ENCODE measurements at places on chromosomes 2 and 18.

DNA sequence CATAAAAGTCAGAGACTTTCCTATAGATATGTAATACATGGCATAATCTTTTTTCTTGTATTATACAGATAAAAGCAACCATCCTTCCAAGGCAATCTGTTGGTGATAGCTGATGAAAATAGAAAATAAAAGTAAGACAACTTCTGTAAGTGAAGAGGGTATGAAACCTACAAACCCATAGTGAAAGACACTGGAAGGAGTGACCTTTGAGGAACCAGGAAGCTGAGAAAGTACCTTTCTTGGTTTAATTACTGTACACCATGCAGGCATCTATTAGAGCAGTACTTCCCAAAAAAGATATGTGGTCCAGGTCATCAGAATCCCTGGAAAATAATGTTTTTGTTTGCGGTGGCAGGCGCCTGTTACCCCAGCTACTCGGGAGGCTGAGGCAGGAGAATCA lies 906.6 kb upstream of the KLHL29 start:
- H3K27me3 ChIP-seq, result no peaks in the 10 kb centered on the region
- no peak overlapping the region for H3K4me3 ChIP-seq
- no peaks in the 10 kb centered on the region for H3K4me1 ChIP-seq
- no peaks in the 10 kb centered on the region for H3K36me3 ChIP-seq

DNA sequence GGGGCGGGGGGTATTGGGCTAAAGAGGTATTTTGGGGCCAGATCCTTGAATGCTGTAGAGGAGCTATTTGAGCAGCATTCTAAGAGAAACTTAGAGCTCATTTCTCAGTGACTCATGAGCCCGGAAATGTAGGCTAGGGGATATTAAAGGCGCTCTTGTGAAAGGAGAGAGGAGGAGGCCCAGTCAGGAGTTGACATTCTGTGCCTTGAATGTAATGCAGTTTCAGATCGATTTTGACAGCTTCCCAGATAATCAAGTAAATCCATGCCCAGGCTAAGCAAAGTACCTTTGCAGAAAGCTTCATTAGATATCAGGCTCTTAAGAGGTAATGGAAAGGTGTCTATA lies 1.5 kb downstream of the CAB39 start:
- DNase-seq, result peak; percentile 60
- H3K4me3 ChIP-seq, result peak overlapping the region; percentile 97
- no peaks in the 10 kb centered on the region for H3K27me3 ChIP-seq
- peak overlapping the region; percentile 94 for H3K27ac ChIP-seq
- peaks cover 58% of the 10 kb centered on the region for H3K4me1 ChIP-seq

- H3K4me1 ChIP-seq, result no peaks in the 10 kb centered on the region
- DNase-seq, result no peak
- no peaks in the 10 kb centered on the region for H3K27me3 ChIP-seq
- no peaks in the 10 kb centered on the region for H3K36me3 ChIP-seq
- no peak overlapping the region for H3K4me3 ChIP-seq
These were observed 348.3 kb upstream of the FIGN start for GRCh38 chr2:164084066-164084465.

DNA sequence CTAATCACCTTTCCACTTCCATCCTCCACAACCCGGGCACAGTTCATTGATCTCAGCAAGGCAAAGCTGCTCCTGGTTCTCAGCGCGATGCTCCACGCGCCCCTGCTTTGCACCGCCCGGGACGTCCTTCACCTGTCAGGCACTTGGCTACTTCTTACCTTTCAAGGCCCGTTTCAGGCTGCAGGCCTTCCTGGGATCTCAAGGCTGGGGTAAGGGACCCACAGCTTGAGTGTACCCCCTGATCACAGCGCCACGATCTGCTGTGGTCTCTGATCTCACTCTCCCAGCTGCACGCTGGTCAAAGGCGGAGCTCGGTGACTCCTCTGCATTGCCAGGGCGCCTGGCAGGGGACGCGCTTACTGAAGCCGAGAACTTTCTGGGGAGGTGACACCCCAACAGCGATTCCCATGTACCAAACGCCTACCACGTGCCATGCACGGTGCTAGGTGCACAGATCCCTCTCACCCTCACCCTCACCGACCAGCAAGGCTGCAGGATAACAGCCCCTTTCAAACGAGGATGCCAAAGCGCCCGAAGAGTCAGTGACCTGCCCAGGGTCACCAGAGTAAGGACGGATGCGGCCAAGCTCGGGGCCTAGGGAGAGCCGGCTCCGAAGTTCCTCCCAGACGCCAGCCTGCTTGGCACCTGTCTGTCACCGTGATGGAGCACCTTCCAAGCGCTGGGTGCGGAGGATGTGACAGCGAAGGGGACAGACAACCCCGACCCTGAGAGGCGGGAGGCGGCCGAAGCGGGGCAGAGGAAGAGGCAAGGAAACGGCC lies 818 bp downstream of the ITGB1BP1 start:
- peaks cover 37% of the 10 kb centered on the region for H3K4me1 ChIP-seq
- H3K27me3 ChIP-seq, result no peaks in the 10 kb centered on the region
- no peak overlapping the region for H3K4me3 ChIP-seq
- H3K36me3 ChIP-seq, result peaks cover 31% of the 10 kb centered on the region
- DNase-seq, result peak; percentile 58
- no peak overlapping the region for H3K27ac ChIP-seq

DNA sequence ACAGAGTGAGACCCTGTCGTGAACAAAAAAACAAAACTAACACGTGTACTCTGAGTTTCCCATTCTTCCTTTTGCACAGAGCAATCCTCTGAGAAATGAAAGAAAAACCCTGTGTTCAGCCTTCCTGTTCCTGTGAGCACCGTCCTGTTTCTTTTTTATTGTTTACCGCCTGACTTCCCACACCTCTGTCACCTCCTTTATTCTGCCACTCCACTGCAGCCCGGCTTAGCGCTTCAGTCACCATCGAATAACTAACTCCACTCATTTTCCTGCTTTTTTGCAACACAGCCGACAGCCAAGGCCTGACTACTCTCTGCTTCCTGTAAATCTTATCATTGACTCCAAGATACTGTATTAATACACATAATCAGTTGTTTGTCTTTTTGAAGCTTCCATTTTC lies 40.9 kb downstream of the TGOLN2 start:
- H3K4me1 ChIP-seq, result peaks cover 36% of the 10 kb centered on the region
- peak overlapping the region; percentile 48 for H3K4me3 ChIP-seq
- H3K27ac ChIP-seq, result peak overlapping the region; percentile 87

GRCh38 chr2:200471928-200472645 lies 37.8 kb downstream of the KCTD18 start:
- no peak for DNase-seq
- H3K27me3 ChIP-seq, result no peaks in the 10 kb centered on the region
- no peak overlapping the region for H3K27ac ChIP-seq
- H3K4me1 ChIP-seq, result peaks cover 28% of the 10 kb centered on the region
- H3K36me3 ChIP-seq, result peaks cover 47% of the 10 kb centered on the region
- H3K4me3 ChIP-seq, result no peak overlapping the region

GRCh38 chr2:39782591-39782990 lies 3.5 kb upstream of the THUMPD2 start:
- H3K27me3 ChIP-seq, result peaks cover 8% of the 10 kb centered on the region
- peaks cover 6% of the 10 kb centered on the region for H3K36me3 ChIP-seq
- H3K4me3 ChIP-seq, result no peak overlapping the region

GRCh38 chr2:181848261-181848886 lies 43.2 kb upstream of the ITPRID2 start:
- no peak overlapping the region for H3K27ac ChIP-seq
- DNase-seq, result no peak
- H3K4me1 ChIP-seq, result no peaks in the 10 kb centered on the region
- no peak overlapping the region for H3K4me3 ChIP-seq
- no peaks in the 10 kb centered on the region for H3K36me3 ChIP-seq
- peaks cover 9% of the 10 kb centered on the region for H3K27me3 ChIP-seq

GRCh38 chr18:9068346-9068745 lies 34.2 kb upstream of the NDUFV2 start:
- no peak for DNase-seq
- H3K27me3 ChIP-seq, result no peaks in the 10 kb centered on the region
- no peak overlapping the region for H3K27ac ChIP-seq
- no peak overlapping the region for H3K4me3 ChIP-seq
- peaks cover 14% of the 10 kb centered on the region for H3K4me1 ChIP-seq

- no peaks in the 10 kb centered on the region for H3K27me3 ChIP-seq
- no peak overlapping the region for H3K27ac ChIP-seq
- H3K36me3 ChIP-seq, result no peaks in the 10 kb centered on the region
- no peaks in the 10 kb centered on the region for H3K4me1 ChIP-seq
- H3K4me3 ChIP-seq, result no peak overlapping the region
These were observed 186.1 kb upstream of the NRXN1 start for GRCh38 chr2:51218047-51218446.

DNA sequence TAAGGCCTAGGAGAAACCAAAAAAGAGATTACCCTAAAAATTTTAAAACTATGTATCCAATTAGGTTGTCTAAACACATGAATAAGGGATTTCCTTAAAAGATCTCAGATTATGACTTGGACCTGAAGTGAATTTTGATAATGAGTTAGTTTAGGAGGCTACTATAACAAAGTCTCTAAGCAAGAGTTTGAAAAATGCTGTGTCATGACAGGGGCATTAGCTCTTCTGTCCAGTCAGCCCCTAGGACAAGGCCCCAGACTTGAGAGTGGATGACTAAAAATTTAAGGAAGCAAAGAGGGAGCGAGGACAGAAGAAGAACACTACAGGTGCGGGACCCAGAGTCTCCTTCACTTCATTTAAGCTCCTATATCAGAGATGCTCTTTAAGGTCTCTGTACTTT lies 135.9 kb downstream of the DTNB start:
- H3K4me3 ChIP-seq, result no peak overlapping the region
- DNase-seq, result no peak
- no peak overlapping the region for H3K27ac ChIP-seq
- H3K36me3 ChIP-seq, result peaks cover 3% of the 10 kb centered on the region
- H3K27me3 ChIP-seq, result no peaks in the 10 kb centered on the region
- H3K4me1 ChIP-seq, result no peaks in the 10 kb centered on the region

GRCh38 chr2:142741764-142742269 lies 135.6 kb upstream of the KYNU start:
- H3K36me3 ChIP-seq, result no peaks in the 10 kb centered on the region
- DNase-seq, result no peak
- H3K27me3 ChIP-seq, result no peaks in the 10 kb centered on the region
- no peak overlapping the region for H3K4me3 ChIP-seq

GRCh38 chr2:170446078-170446477 lies 268.1 kb downstream of the MYO3B start:
- H3K27me3 ChIP-seq, result no peaks in the 10 kb centered on the region
- no peaks in the 10 kb centered on the region for H3K4me1 ChIP-seq
- H3K27ac ChIP-seq, result no peak overlapping the region
- H3K36me3 ChIP-seq, result no peaks in the 10 kb centered on the region
- H3K4me3 ChIP-seq, result no peak overlapping the region

DNA sequence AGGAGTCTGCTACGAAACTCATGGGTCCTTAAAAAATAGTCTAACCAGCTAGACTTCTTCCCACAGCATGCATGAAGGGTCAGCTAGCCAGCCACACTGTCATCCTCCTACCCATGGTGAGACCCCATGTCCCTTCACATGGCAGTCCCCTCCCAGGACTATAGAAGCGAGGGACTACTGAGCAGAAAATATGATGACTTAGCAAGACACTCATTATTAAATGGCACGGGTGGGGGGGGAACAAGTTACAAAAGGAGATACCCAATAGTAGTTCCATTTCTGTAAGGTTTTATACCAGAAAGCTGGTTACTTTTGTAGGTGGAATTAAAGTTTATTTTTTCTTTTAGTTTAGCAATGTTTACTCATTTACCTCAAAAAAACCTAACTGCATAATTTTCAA lies 31.5 kb downstream of the ST8SIA5 start:
- H3K4me1 ChIP-seq, result no peaks in the 10 kb centered on the region
- H3K27ac ChIP-seq, result no peak overlapping the region
- no peak overlapping the region for H3K4me3 ChIP-seq
- DNase-seq, result no peak
- H3K36me3 ChIP-seq, result no peaks in the 10 kb centered on the region

- no peak overlapping the region for H3K4me3 ChIP-seq
- no peaks in the 10 kb centered on the region for H3K36me3 ChIP-seq
- H3K27ac ChIP-seq, result no peak overlapping the region
- no peaks in the 10 kb centered on the region for H3K4me1 ChIP-seq
These were observed 59.5 kb upstream of the THUMPD2 start for GRCh38 chr2:39838589-39838988.

GRCh38 chr2:64716569-64716968 lies 62.9 kb upstream of the SERTAD2 start:
- H3K36me3 ChIP-seq, result no peaks in the 10 kb centered on the region
- H3K4me3 ChIP-seq, result no peak overlapping the region
- H3K27me3 ChIP-seq, result no peaks in the 10 kb centered on the region
- peaks cover 9% of the 10 kb centered on the region for H3K4me1 ChIP-seq
- H3K27ac ChIP-seq, result no peak overlapping the region
- no peak for DNase-seq

DNA sequence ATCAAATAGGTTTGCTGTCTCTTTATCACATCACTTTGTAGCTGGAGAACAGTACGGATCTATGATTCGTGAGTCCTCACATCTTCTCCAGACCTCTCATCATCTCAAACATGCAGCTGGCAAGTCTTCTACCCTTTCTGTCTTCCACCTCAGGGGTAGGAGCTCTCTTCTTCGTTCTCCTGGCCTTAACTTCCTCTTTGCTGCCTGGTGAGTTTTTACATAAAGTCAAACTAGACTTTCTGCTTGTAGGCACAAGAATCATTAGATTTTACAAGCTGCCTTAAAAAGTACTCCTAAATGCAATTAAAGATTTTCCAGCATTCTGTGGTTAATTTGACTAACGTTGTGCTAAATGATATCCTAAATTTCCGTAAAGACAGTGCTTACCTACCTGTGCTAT lies 43.7 kb upstream of the TANK start:
- H3K27ac ChIP-seq, result no peak overlapping the region
- H3K27me3 ChIP-seq, result peaks cover 4% of the 10 kb centered on the region
- H3K4me1 ChIP-seq, result no peaks in the 10 kb centered on the region
- no peak overlapping the region for H3K4me3 ChIP-seq
- DNase-seq, result no peak
- H3K36me3 ChIP-seq, result peaks cover 3% of the 10 kb centered on the region

GRCh38 chr2:199814101-199814816 lies 36.7 kb downstream of the FTCDNL1 start:
- no peak overlapping the region for H3K27ac ChIP-seq
- H3K4me1 ChIP-seq, result peaks cover 3% of the 10 kb centered on the region
- no peaks in the 10 kb centered on the region for H3K27me3 ChIP-seq
- no peak for DNase-seq

GRCh38 chr2:95079199-95079683 lies 42.4 kb downstream of the MRPS5 start:
- H3K4me3 ChIP-seq, result no peak overlapping the region
- H3K4me1 ChIP-seq, result peaks cover 57% of the 10 kb centered on the region
- H3K27ac ChIP-seq, result peak overlapping the region; percentile 80
- H3K27me3 ChIP-seq, result no peaks in the 10 kb centered on the region

- DNase-seq, result no peak
- peaks cover 51% of the 10 kb centered on the region for H3K36me3 ChIP-seq
- H3K27me3 ChIP-seq, result no peaks in the 10 kb centered on the region
- H3K4me1 ChIP-seq, result peaks cover 66% of the 10 kb centered on the region
- no peak overlapping the region for H3K27ac ChIP-seq
These were observed 129.8 kb downstream of the BCL2 start for GRCh38 chr18:63189817-63190216.

All from activated CD4-positive, alpha-beta T cell treated with anti-CD3 and anti-CD28 coated beads, Interleukin-2, amount 10 ng/mL, durations not matched to agents 7 days and 5 days (primary cell).